ENCODE measurements at places on chromosomes 12 and 14.
A peak's percentile ranks its signal among the peaks of the same experiment; 100 is the strongest.

- no peak for DNase-seq
Observed at GRCh38 chr12:106602076-106602475, 19.3 kb downstream of the RFX4 start.

DNA sequence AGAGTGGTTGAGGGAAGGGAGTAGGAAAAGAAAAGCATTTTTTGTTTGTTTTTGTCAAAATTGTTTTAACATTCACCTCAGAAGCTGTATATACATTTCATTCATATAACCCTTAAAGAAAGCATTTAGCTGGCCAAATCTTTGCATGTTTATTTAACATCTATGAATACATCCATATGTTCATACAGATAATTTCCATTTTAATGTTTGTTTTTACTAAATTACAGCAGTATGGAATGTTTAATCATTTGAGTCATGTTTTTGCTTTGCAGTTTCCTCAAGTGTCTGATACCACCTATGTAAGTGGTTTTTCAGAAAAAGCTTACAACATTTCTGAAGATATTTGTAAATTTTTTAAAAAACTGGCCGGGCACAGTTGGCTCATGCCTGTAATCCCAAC lies 84.3 kb upstream of the ATF1 start:
- DNase-seq = no peak

GRCh38 chr14:49306152-49306751 lies 279.9 kb downstream of the RPS29 start:
- peak; percentile 44 for DNase-seq

DNA sequence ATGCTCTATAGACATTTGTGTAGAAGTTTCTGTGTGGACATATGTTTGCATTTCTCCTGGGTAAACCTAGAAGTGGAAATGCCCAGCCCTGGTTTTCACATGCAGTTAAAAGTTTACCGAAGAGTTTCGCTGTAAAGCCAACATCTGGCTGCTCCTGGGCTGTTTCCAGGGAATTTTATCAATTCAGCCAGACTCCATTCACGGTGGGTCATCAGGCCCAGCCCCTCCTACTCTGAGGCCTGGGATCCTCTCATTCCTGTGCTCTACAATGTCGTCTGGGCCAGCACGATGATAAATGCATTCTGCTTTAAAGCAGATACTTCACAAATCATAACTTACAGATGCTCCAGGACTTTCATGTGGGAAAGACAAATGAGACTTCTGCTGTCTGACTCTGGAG lies 7.1 kb downstream of the NUAK1 start:
- DNase-seq = no peak

DNA sequence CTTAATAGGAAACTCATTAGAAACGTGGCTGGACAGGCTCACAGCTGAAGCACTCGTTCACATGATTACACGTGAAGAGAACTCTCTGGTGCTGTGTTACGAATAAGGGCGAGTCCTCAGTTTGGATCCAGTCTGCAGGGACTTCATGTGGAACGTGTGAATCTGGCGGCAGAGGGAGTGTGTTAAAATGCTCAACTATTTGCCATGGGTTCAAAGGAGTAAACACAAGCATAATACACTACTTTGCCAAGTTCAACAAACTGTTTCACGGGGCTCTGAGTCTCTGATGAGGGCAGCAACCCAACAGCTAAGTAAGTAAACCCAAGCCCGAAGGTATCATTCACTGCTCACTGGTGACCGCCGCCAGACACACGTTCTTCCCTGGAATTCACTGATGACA lies 42.4 kb downstream of the NUAK1 start:
- DNase-seq = no peak

Data from mesendoderm (in vitro differentiated cells).